Suprapubic skin (tissue), 4 donors: ENCODE measurements at places on chromosomes 7 and 10. TPM values are rescaled to one million over a fixed set of nuclear protein-coding genes. Genes with fewer than 3 reads are reported as not detected.

GRCh38 chr10:116697816-116698215 is 44.5 kb downstream of the HSPA12A start:
- DNase-seq: no peak

DNA sequence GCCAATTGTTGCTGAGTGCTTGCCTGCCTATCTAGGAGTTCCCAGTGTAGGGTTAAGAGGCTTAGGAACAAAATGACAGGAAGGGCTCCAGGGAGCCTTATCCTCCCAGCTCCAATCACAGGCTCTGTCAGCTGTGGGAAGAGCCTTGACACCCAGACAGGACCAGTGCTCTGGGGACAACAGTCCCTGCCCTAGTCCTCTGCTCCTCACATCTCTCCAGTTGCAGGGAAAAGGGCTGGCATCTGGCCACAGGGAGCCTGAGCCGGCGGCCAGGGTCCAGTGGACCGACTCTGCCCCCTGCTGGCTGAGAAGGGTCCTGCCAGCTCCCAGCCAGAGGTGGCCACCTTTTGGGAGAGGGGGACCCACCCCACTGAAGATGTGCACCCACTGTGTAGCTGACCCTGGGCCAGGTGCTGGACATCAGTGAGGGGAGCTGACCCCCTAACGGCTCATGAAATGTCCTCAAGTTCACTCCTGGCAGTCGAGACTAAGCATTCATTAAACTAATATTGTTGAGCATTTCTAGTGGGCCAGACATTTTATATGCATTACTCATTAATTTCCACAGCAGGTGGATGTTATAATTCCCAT is 17.6 kb downstream of the DNAJB12 start:
- no peak for DNase-seq

DNA sequence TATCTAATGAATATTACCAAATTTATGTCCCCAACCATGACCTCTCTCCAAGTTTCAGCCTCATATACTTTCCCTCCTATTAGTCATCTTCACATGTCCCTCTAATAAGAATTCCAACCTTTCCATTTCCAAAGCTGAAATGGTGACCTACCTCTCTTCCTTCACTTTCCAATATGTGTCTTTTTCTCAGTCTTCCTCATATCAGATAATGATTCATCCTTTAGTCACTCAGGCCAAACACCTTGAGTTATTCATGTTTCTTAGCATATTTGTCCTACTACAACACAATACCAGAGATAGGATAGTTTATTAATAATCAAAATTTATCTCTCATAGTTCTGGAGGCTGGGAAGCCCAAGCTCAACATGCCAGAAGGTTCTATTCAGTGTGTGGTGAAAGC is 318.5 kb upstream of the ZWINT start:
- DNase-seq: no peak

DNA sequence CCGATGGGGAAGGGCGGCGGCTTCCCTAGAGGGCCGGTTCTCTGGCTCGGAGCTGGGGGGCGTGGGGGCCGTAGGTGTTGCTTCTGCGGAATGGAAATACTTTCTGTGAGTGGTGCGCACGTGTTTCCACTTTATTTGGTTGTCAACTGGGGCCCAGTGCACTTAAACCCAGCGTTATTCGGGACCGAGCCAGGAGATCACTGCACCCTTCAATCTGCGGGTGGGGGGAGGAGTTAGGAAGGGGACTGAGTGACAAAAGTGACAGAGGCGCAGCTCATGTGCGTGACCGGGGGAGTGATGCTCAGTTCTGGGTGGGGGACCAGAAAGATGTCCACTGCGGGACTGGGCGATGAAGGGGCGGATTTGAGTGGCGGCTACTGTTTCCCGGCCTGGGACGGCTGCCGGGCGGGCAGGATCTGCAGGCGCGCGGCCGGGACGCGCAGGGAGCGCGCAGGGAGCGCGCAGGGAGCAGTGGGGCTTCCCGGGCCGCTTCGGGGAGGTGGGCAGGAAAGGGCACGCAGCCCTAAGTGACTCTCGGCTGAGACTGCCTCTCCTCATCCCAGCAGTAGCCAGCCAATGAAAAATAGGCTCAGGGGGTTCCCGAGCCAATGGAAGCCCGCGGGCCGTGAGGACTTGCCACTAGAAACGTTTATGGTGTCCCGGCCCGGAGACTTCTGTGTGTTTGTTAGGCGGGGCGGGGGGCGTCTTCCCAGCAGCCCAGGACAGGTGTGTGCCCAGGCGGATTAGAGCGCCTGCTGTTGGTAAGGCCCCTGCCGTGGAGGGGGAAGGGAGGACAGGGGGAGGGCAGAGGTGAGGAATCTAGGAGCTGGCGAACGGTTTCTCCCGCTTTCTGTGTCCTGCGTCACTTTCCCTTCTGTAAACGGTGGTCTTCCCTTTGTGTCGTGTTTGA is 54.3 kb upstream of the KDM7A start:
- peak; percentile 78 for DNase-seq

DNA sequence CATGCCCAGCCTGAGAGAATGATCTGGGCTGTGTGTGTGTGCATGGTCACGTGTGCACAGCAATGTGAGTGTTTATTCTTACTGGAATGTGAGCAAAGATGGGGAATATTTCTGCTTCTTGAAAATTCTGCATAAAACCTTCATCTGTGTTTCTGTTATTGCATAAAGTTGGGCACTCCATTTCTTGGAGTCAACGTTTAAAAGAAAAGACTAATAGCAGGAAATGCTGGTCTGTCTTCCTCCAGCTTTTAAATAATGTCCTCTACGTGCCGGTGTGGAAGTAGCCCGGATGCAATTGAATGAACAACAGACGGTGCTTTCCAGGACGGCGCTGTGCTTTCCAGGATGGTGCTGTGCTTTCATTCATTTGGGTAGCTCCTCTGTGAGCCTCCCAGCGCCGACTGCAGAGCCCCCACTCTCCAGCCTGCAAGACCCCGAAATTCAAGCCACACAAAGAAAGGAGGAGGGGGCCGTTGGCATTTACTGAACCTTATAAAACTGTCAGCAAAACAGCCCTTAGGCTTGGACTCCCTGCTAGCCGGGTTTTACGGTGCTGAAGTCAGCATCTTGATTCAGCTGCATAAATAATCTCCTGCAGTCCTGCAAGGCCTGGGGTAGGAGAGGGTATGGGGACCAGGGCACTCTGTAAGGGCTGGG is 158.2 kb upstream of the PRKCQ start:
- no peak for DNase-seq

DNA sequence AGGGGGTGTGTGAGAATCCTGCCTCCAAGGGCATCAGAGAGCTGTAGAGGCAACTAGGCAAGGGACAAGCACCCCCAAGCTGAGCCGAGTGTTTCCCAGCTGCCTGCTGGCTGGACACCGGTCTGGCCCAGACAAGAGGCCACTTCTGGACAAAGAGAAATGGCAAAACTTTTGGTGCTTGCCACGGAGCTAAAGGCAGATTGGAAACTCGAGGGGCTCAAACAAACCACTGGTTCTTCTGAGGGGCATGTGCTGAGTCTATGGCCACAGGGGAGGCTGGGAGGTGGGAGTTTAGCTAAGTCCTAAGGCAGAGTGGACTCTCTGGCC is 66.5 kb upstream of the INPP5A start:
- peak; percentile 64 for DNase-seq

DNA sequence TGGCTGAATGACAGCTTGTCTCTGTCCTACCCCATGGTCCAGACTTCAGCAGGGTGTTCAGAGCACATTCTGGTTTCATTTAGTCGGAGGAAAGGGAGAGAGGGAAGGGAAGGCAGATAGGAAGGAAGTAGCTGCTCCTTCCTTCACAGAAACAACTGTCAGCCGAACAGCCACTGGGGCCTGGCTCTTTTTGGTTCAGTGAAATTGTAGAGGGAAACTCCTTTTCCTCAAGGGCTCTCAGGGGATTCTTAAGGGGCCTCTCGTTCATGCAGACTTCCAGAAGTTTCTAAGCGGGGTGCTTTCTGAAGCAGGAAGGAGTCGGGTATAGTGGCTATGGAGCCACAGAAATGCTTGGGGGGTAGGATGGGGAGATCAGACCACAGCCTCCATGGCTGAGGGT is 56.4 kb downstream of the TLL2 start:
- DNase-seq: no peak

The SYPL1 gene
- 115 TPM for total RNA-seq
